MCF 10A (cell line): ENCODE measurements at places on chromosomes 6 and 20. TPM values are rescaled to one million over a fixed set of nuclear protein-coding genes. Genes with fewer than 3 reads are reported as not detected.

MYT1 gene
- not detected in 2 replicates for total RNA-seq

DNA sequence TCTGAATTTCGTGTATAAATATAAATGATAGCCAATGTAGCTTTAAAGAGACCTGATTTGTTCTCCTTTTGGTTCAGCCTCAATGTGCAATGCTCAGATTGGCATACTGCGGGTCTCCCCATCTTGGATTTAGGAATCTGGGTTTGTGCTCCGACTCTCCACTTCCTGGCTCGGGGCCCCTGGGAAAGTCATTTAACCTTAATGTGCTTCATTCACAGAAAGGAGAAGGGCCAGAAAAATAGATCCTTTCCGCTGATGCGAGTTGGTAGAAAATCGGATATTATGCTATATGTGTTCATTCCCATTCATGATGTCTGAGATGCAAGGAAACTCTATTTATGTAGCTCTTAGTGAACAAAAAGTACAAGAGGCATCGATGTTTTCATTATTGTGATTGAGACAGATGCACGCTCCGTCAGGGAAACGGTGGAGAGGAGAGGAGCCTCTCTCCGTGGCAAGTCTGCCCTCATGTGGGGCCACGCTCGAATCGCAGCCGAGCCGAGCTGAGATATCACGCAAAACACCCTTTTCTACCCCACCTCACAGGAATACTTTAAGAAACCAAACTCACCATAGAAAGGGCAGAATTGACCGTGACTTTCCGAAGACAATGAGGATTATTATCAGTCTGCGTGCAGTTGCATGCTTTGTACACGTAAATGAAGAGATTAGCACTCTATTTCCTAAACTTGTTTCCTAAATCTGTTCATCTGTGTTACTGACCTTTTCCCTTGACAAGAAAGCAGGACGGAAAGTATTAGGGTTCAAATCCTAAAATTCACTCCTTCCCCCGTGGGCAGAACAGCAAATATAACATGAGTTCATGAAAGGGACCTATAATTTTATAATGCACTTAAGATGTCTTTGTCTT lies 136.6 kb downstream of the COL9A1 start:
- peak; percentile 38 for DNase-seq

GRCh38 chr20:2273634-2274302 lies 22.0 kb upstream of the TGM3 start:
- DNase-seq: no peak

DNA sequence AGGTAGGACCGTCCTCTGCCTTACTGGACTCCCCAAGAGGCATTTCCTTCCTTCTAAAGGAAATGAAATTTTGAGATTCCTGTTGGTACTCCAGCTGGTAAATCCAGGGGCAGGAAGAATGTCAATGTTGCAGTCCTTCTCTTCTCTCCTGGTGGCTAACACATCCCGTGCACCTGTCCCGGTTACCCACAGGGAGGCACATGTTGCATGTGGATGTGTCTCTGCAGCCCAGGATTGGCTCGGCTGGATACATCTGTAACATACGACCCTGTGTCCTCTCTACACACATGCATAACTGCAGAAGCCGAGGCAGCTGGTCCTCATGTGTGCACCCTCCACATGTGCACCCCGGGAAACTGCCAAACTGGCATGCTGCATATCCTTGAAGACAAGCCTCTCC lies 1.3 kb upstream of the LRFN2 start:
- DNase-seq: no peak

RSPH3 gene
- total RNA-seq: 13.1 and 14.5 TPM in 2 replicates

- no peak for DNase-seq
These were observed 13.6 kb downstream of the GSTA2 start for GRCh38 chr6:52749556-52750152.

GRCh38 chr6:43724914-43725642 lies 37.5 kb upstream of the MRPS18A start:
- peak; percentile 98 for DNase-seq

DNA sequence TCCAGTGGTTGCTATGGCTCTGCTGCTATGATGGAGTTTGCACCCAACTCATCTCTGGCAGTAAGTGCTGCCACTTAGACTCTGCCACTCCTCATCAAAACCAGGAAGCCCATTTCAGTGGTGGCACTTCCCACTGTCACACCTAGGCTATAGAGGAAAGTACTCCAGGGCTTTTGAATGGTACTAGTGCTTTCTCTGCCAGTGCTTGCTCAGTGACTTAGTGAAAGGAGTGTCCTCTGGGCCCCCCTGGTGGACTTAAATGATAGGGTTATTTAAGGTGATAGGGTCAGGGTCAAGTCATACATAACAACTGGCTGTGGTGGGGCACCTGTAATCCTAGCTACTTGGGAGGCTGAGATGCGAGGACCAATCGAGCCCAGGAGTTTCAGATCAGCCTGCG lies 22.8 kb downstream of the FITM2 start:
- DNase-seq: no peak
